ENCODE measurements at places on chromosomes 1 and 21.

- DNase-seq = no peak
Observed at GRCh38 chr1:47711184-47711847, 273.5 kb downstream of the FOXD2 start.

DNA sequence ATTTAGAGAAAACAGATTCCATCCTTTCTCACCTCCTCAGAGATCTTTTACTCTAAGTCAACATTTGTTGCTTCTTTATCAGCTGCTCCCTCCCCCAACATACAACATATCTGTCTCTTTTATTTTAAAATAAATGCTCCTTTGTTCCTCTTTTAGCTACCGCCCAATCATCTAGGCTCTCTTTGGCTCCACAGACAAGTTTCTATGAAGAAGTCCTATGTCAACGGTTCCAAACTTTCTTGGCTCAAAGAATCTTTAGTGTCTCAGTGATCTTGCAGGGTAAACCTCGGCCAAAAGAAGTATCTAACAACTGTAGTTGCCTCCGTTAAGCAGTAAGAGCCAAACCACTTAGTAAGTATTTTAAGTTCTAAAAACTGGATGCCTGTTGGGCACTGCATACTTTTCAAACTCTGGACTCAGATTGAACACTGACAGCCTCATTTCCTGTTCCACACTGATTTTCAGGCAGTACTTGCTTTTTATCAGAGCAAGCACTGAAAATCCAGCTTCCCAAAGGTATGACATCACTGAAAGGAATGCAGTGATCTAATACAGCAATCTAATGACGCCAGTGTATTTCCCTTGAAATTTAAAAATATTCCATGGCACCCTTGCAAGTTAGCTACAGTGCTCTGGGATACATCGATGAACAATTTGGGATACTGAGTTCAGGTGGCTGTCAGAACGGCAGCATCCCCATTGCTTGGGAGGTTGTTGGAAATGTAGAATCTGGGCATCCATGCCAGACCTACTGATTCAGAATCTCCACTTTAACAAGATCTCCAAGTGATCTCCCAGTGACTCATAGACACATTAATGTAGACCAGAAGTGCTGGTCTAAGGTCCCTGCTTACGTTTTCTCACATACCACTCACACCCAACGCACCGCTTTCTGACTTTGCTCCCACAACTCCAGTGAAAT is 26.8 kb downstream of the EGLN1 start:
- DNase-seq = no peak

GRCh38 chr1:193709607-193710006 is 523.2 kb upstream of the B3GALT2 start:
- no peak for DNase-seq

- no peak for DNase-seq
Observed at GRCh38 chr1:107949467-107950253, 15.3 kb downstream of the VAV3 start.

DNA sequence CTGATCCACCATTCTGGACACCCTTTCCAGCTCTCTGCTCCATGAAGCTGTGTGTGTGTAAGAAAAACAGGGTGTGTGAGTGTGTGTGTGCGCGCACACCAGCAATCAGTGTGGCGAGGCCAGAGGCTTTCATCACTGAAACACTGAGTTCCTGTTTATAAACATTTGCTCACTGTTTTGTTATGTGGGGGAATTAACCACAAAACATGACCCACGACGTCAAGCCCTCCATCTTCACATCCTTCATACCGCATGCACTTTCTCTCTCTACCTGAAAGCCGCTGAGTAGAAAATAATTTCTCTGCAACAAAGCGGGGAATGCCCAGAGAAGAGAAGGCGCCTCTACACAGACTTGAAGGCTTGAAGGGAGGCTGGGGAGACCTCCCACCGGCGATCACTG is 148.9 kb upstream of the IRF2BP2 start:
- DNase-seq = no peak

DNA sequence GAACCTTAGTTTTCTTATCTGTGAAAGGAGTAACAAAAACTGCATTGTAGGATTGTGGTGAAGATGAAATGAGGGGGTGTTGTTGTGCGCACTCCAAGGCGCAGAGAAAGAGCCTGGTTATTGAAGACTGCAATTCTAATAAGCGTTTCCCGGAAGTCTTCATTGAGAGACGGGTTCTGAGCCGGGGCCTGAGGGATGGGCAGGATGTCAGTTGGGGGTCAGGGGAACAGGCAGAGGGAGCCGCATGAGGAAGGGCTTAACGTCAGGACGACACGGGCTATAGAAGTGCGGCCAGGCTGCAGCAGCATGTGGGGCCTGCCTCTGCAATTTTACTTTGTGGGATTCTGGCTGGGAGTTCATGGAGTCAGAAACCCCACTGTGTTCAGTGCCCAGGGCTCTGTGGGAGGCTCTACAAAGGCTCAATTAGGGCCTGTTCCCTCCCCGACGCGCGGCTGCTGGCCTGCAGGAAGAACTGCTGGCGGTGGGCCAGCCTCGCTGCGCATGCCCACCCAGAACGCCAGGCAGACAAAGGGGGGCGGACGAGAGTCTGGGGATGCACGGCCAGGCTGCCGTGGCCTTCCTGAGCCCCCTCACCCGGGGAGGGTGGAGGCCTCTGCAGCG is 20.7 kb downstream of the TRIM62 start:
- DNase-seq = no peak

- DNase-seq = no peak
Observed at GRCh38 chr1:55250399-55251075, 35.4 kb upstream of the USP24 start.

DNA sequence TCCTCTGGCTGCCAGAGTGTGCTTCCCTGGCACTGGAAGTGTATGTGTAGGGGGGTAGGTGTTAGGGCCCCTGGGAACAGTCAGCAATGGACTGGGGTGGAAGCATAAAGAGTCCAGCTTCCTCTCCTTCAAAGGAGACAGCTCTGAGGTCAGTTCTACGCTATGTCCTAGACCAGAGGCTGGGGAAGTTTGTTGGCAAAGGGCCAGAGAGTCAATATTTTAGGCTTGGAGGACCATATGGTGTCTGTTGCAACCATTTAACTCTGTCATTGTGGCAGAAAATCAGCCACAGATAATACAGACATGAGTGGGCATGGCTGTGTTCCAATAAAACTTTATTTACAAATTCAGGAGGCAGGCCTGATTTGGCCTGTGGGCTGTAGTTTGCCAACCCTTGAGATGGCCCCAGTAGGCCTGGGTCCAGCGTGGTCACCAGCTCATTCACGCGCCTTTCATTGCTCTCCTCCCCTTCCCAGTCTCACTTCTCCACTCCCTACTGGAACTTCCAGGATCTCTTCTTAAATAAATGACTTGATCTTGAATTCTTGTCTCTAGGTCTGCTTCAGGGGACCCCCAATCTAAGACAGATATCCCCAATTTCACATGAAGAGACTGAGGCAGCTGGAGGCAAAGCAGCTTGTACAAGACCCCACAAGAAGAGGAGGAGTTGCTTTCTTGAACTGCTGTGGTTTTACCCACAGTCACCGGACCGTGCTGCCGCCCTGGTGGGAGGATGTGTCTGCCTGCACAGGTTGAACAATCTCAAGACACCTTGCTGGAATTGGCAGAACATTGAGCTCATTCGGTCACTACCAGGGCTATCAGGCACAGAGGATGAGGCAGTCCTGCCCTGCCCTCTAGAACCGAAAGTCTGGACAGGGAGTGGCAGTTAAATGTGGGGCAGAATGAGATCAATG is 162.4 kb upstream of the POU3F1 start:
- DNase-seq = peak; percentile 43

DNA sequence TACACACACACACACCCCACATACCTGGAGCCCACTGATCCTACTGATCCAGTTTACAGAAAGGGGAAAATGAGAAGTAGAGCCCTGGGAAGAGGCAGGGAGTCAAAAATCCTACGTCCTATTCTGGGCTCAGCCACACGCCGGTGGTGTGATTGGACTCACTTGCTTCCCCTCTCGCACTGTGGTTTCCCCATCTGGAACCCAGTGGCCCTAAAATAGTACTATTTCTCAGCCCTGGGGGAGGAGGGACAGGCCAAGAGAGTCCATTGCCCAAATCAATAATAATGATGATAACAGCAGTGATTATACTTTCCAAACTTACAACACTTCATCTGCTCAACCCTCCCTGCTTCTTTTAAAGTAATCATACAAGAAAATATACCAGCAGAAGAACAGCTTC is 2.9 kb upstream of the PIGR start:
- no peak for DNase-seq

GRCh38 chr1:212646588-212646987 is 38.0 kb downstream of the ATF3 start:
- no peak for DNase-seq

All from activated CD8-positive, alpha-beta memory T cell treated with anti-CD3 and anti-CD28 coated beads for 24 hours (primary cell).